Frontal cortex (tissue), 4 donors: ENCODE measurements at places on chromosomes 11 and 22. TPM values are rescaled to one million over a fixed set of nuclear protein-coding genes. Genes with fewer than 3 reads are reported as not detected.

APOBEC3H gene
- total RNA-seq: not detected

VWA5A gene
- total RNA-seq: 11.0 TPM

DNA sequence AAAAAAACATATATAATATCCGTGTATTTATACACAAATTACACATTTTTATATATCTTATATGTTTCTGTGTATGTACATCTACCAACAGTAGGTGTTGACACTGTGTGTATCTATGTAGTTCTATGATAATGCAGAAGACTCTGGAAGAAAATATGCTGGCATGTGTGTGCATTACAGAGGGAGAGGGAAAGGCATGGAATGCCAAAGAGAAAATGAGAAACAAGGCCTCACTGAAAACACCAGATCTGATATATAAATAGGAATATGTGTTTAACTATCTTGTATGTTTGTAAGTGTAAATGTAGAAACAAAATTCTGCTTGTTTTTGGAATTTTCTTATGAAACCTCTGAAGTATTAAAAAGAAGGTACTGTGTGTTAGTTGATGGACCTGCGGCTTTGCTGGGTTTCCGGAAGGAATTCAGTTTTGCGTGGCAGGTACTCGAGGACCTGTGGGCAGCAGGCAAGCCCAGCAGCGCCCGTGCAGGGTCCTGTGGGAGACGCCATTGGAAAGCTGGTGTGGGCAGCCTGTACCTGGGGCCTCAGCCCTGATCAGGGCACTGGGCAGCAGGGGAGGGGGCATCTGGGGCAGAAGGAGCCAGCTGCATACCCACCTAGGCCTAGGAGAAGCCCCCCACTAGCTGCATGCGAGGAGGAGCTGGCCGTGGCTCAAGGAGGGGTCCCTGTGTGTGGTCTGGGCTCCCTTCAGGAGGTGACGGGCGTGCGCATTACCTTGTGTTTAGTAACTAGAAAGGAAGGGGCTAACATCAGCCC lies 7.6 kb upstream of the TRMU start:
- DNase-seq: no peak

DNA sequence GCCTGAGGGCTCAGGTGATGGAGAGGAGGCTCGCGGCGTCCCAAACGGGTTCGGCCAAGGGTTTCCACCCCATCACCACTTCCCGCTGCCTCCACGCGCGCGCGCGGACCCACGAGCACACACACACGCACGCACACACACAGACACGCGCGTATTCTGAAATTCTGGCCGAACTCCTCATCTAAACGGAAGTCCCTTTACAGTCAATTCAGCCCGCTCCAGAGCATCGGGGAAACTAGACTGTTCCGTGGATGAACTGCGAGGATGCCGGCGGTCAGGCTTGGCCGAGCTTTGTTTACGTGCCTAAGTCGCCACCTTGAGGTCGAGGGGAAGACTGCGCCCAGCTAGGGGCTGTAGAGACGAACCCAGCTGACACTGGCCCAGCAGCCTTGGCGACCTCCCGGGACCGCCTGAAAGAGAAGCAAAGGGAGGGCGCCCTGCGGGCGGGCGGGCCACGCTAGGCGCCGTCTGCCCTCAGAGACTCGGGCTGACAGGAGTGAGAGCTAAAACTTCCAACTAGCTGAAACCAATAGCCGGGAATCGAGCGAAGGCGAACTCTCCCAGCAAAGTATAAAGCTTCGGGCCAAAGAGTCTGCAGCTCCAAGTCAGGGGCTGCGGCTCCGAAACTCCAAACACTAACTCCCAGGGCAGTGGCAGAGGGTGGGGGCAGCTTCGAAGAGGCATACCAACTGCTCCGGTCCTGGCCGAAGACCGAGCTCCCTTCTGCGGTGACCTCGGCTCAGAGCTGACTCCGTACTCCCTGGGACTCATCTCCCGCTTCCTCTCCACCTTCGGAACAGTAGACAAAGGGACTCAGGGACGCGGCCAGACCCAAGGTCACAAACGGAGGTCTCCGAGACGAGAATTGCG lies 124.7 kb upstream of the C11orf58 start:
- DNase-seq: peak; percentile 86

GRCh38 chr11:106461839-106462545 lies 384.5 kb downstream of the AASDHPPT start:
- no peak for DNase-seq

DNA sequence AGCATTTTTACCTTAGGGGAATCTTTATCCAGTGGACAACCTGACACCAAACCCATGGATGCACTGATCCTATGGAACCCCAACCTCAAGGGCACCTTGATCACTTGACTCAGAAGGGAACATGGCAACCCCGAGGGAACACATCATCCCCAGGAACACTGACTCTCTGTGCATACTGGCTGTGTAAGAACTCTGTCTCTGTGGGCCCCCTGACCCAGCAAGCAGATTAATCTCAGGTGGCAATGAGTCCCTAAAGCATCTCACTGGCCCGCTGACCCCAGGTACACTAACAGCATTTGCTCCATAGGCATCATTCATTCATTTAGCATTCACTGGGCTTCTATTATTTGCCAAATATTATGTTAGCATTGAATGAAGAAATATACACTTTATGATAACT lies 16.9 kb downstream of the EIF3F start:
- DNase-seq: no peak

DNA sequence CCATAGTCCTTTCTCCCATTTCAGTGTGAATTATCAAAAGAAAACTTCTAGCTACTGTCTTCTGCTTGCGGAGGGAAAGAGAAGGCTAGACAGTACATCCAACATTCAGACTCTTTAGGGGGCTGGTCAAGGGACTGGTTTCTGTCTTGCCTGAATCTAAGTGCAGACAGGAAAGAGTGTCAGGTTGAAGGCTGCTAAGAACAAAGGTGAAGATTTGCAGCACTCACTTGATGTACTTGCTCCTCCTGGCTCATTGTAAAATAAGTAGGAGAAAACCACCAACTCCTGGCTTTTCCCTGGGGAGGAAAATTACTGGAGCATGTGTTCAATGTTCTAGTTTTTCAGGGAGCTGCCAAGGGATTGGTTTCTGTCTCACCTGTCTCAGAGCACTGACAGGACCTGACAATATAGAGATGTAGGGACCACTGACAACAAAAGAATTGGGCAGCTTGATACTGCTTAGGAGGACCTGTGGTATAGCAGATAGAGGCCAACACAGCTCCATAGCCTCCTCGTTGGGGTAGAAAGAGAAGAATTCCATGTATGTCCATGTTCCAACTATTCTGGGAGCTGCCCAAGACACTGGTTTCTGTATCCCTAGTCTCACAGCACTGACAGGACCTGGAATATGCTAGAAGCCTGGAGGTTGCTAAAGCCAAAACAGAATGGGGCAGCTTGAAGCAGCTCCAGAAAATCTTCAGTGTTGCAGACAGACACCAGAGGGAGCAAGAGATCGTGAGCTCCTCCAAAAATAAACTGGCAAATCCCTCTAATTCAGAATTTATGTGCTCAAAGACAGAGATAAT lies 39.7 kb upstream of the MMP12 start:
- DNase-seq: no peak

GRCh38 chr11:497565-498296 lies 9.3 kb downstream of the RNH1 start:
- DNase-seq: no peak

- no peak for DNase-seq
Measured at GRCh38 chr11:23564370-23564769, 704.1 kb upstream of the CCDC179 start.
